Right hindlimb (tissue), 1 donor: ENCODE measurements at places on chromosomes 6 and 20.

- no peak for DNase-seq
Measured at GRCh38 chr20:35304956-35305355, 12.7 kb upstream of the FAM83C start.

DNA sequence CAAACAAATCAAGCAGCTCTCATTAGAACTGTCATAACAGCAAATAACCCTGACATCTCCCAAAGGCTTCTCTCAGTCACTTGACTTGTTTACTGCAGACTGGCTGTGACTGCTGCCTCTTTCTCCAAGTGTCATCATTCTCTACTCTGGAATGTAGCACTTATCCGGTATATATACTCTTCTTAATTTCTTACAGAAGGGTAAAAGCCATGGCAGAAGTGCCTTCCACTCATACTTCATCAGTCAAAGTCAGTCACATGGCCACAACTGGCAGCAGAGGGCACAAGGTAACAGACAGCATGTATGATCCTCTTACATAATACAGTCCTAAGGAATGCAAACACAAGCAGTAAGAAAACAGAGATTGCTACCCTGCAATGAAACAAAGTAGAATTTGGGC is 9.3 kb downstream of the NAPB start:
- no peak for DNase-seq

GRCh38 chr6:23349521-23350147 is 776.4 kb upstream of the NRSN1 start:
- no peak for DNase-seq

GRCh38 chr6:33981861-33982260 is 164.0 kb downstream of the GRM4 start:
- DNase-seq = no peak

DNA sequence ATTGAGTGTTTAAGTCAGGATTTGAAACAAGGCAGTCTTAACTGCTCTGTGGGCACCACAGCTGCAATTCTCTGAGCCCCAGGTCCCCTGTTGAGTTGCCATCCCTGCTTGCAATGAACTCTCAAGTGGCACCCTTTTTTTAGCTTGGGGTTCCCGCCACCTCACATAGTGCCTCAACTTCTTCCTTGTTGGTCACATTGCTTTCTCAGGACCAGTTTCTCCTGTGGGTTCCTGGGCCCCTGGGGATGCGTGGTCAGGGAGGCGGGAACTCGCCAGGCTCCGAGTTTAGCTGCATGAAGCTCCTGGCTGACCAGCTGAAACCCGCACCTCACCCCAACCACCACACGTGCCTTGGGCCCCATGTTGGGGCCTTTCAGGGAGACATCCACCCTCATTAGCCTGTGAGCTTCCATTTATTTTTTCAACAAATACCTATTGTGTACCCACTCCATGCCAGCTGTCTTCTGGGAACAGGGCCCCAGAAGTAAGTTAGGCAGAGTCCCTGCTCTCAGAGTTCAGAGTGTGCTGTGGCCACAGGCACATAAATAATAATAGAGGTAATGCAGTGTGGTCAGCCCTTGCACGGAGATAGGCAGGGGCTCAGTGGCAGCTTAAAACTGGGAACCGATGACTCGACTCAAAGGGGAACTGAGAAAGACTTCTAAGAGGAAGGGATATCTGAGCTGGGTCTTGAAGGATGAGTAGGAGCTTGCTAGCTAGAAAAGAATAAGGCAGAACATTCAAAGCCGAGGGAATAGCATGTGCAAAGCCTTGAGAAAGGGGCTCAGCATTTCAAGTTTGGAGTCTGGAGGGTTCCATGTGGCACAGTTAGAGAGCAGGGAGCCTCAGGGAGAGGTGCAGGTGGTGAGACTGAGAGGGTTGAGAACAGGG is 33.9 kb upstream of the FAM83D start:
- DNase-seq = no peak

DNA sequence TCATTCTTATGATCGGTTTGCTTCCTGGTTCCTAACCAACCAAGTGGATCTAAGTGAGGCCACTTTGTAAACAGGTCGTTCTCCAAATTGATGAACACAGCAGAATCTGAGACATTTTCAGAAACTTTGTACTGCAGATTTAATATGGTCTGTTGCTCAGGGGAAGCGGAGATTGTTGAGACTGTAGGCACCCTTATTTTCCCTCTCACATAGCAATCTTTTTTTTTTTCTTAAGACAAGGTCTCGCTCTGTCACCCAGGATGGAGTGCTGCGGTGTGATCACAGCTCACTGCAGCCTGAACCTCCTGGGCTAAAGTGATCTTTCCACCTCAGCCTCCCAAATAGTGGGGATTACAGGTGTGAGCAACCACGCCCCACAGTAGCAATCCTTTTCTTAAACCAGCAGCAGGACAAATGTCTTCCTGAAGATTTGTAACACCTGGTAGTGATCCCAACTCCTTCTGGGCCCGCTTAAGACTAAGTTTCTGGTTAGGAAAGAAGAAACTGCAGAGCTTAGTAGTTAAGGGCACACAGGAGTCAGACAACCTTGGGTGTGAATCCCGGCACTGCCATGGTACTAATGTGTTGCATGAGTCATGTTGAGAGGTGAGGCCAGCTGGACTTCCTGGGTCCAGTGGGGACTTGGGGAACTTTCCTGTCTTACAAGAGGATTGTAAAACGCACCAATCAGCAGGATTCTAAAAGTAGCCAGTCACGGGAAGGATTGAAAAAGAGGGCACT is 48.4 kb upstream of the EZR start:
- no peak for DNase-seq

GRCh38 chr6:82843291-82843885 is 222.3 kb downstream of the UBE3D start:
- DNase-seq = no peak

- no peak for DNase-seq
Measured at GRCh38 chr20:62470459-62470858, 5.3 kb downstream of the GATA5 start.

DNA sequence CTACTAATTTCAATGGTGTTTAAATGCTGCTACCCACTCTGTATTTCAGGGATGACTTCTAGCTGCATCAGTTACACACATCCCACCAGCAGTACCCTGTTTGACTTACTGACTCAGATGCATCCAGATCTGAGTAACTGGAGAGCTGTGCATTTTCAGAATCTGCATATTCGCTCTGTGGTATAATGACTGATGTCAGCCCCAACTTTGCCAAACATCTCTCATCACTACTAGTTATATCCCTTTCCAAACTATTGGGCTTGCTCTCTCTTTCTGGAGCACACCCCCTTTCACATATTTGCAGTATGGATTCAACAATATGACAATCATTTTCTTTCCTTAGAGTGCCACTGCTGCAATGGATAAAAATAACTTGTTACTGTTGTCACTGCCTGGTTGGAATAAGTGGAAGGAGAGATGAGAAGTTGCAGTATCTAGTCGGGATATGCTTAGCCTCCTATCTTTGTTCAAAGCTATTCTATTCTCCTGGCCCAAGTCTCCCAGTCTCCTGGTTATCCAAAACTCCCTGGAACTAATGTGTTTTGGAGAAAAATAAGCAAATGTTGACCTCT is 3.3 kb upstream of the RSPO3 start:
- DNase-seq = peak; percentile 24

- DNase-seq = no peak
Measured at GRCh38 chr6:28480253-28480932, 35.2 kb downstream of the GPX6 start.

- DNase-seq = peak; percentile 45
Measured at GRCh38 chr6:129251669-129252376, 368.9 kb downstream of the LAMA2 start.

GRCh38 chr6:135577059-135577538 is 79.6 kb upstream of the AHI1 start:
- no peak for DNase-seq

DNA sequence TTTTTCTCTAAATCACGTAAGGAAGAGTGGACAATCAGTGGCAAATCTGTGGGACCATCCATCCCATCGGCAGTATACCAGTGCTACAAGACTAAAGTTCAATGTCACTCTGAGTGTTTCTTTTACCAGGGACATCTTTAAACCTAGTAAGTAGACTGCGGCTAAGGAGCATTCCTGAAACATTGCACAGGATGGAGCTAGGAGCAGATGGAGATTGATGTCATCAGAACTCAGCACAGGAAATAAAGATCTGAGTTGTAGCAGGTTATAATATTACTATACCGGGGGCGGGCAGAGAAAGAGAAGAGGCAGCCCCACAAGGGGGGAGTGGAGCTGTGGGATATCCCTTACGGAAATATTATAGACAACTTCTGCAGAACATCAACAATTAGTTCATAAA is 162.1 kb downstream of the MTFR2 start:
- DNase-seq = no peak

DNA sequence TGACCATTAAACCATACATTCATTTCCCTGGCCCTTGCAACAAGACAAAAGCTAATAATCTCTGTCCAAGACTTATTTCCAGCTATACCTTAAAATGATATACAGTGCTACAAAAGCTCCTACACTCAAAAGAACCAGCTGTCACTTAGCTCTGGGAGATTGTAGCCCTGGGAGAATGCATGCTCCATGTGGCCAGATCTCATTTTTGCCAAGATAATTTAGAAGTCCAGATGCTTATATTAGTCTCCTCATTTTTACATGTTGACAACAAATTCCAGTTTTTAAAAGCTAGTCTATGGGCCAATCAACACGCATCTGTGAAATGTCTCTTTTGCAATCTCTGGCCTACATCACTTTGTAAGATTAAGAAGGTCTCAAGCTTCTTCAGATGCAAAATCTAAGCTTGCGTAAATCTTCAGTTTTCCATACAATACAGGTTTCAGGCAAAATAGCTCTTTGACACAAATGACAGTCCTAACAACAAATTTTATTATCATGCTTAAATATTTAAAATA is 27.1 kb downstream of the TASP1 start:
- no peak for DNase-seq

DNA sequence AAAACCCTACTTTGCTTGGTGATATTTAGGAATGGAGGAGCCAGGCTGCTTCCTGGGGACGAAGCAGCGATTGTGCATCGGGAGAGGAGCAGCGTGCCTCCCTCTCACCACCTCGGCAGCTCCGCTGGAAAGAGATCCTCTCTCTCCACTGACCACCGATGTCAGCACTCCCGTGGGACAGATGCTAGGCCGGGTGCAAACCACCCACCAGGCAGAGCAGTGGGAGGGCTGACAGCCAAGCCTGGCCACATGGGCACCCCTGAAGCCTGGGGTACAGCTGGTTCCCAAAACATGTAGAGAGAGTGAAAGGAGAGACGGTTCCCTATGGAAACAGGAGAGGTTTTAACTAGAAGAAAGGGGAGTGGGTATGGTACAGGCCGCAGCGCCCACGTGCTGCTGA is 220.0 kb downstream of the ANKRD60 start:
- no peak for DNase-seq

GRCh38 chr6:34696189-34696738 is 303 bp downstream of the ILRUN start:
- DNase-seq = peak; percentile 78

GRCh38 chr6:7486951-7487350 is 54.5 kb upstream of the DSP start:
- DNase-seq = no peak

DNA sequence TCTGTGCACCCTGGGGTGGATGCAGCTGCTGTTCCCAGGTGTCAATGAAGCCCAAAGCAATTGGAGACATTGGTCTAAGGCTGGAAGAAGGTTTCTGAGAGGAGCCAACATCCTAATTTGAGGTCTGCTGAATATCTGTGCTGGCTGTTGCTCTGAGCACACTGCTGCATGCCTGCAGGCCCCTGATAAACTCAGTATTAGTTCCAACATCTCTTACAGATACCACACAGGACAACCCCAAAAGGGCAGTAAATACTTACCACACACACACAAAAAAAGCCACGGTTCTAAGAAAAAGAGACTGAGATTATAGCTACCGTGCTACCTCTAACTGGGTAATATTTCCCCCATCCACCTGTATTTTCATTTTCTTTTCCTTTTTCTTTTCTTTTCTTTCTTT is 164.3 kb upstream of the SOX4 start:
- DNase-seq = no peak

DNA sequence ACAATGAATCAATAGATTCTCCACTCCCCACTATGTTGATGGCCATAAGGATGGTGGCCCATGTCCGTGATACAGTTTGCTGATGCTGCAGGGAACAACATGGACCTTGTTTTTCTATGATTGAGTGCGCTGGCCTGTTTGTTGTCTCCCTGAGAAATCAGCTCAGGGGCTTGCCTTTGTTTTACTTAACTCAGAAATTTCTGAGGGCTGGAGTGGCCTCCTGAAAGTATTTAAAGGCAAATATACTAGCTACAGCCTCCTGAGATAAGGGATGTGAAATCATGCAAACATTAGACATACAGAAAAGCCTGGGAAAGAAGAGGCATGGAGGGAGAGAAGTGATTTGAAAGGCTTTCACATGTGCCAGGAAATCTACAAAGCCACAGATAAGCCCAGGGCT is 170.3 kb upstream of the FLRT3 start:
- DNase-seq = no peak

GRCh38 chr20:56605261-56605996 is 23.7 kb upstream of the TFAP2C start:
- no peak for DNase-seq

DNA sequence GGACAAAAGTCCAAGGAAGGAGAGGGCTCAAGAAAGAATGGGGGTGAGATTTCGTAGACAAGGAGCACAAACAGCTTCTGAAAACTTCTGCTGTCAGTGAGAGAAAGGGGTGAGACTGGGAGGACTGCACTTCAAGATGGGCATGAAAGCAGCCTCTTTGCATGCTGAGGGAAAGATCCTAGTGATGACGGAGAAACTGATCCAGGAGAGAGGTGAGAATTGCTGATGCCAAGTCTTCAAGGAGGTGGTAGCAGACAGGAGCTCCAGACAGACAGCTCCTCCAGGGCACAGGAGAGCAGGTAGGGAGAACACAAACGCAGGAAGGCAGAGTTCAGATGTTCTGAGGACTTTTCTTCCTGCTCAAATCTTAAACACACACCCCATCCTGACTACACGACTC is 303.9 kb downstream of the GMDS start:
- DNase-seq = no peak

GRCh38 chr20:1266167-1266973 is at the start of gene SNPH:
SNPH (plus strand) TSS chr20:1266294; CDS start chr20:1296240, 29,946 bp downstream.
- DNase-seq = peak; percentile 83

DNA sequence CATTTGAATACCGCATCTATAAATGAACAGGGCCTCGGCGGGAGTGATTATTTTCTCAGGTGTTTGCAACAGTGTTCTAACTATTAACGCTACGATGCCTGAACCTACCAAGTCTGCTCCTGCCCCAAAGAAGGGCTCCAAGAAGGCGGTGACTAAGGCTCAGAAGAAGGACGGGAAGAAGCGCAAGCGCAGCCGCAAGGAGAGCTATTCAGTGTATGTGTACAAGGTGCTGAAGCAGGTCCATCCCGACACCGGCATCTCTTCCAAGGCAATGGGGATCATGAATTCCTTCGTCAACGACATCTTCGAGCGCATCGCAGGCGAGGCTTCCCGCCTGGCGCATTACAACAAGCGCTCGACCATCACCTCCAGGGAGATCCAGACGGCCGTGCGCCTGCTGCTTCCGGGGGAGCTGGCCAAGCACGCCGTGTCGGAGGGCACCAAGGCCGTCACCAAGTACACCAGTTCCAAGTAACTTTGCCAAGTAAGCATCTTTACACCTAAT is 70.9 kb downstream of the HFE start:
- DNase-seq = no peak
